Left ventricle myocardium superior (tissue), 1 donor: ENCODE measurements at places on chromosomes 13 and 19.

DNA sequence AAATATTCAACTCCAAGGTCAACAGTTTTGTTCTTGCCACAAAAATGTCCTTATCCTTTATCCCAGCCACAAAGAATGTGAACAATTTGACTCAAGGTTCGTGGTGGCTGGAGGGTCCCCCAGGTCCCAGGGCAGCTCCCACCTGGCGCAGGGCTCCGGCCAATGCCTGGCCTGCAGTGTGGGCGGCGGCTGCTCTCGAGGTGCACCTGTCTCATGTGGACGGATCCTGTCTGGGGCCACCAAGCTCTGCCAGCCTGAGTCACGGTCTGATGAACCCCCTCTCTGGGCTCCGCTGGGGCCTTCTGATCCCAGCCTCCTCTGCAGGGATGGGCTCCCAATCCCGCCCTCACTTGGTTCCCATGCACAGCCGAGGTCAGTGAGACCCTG is 49.4 kb downstream of the GAS6 start:
- DNase-seq: no peak

GRCh38 chr13:33976965-33977364 is 159.0 kb downstream of the RFC3 start:
- DNase-seq: no peak

- DNase-seq: no peak
These were observed 108.5 kb downstream of the PTPRS start for GRCh38 chr19:5231857-5232678.

DNA sequence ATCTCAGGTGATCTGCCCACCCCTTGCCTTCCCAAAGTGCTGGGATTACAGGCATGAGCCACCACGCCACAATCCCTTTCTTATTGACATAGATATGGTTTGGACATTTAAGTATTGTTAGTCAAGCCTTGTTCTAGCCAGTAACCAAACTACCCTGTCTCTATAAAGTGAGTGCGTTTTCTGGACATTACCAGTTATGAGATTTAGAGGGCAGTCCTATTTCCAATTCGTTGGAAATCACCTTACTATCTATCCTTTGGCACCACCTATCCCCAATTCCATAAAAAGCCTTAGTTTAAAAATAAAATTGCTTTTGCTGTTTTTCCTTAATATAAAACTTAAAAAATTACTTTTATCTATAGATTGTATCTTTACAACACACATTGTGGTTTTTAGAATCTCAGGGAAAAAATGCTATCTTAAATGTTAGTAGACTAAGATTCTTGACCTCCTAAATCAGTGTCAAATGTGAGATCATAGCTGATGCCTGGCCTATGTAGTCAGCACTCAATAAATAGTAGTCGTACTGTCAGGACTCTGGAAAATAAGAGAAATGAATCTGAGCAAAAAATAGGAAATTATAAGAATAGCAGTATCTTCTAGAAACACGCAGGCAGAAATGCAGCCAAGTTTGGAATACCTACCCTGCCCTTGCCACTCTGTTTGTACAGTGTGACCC is 57.0 kb downstream of the NUFIP1 start:
- DNase-seq: no peak

GRCh38 chr13:99000137-99000536 is 22.3 kb upstream of the DOCK9 start:
- DNase-seq: no peak

DNA sequence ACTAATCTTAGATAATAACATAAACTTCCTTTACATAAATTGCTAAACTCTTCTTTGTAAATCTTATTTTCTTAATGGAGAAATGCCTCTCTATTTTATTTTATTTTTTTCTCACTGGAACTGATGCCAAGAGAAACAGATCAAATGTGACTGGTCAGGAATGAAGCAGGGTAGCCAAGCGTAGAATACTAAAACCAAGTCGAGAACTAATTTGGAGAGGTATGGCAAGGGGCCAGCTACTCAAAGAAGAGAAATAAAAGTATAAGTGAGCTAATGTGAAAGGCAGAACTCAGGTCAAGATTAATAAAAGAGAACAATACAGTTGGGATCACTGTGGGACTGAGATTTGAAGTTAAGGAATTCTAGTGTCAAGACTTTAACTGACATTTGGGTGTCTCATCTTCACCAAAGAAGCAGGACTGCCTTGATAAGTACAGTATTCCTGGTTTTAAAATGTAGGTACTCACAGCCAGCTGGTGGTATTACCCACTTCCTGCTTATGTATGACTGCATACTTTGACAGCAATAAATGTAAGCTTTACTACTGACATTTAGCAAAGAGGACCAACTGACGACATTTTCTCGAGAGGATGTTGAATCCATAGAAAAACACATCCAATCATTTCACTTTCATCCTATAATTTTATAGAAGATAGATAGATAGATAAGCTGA is 1192.2 kb downstream of the EFNB2 start:
- DNase-seq: no peak

DNA sequence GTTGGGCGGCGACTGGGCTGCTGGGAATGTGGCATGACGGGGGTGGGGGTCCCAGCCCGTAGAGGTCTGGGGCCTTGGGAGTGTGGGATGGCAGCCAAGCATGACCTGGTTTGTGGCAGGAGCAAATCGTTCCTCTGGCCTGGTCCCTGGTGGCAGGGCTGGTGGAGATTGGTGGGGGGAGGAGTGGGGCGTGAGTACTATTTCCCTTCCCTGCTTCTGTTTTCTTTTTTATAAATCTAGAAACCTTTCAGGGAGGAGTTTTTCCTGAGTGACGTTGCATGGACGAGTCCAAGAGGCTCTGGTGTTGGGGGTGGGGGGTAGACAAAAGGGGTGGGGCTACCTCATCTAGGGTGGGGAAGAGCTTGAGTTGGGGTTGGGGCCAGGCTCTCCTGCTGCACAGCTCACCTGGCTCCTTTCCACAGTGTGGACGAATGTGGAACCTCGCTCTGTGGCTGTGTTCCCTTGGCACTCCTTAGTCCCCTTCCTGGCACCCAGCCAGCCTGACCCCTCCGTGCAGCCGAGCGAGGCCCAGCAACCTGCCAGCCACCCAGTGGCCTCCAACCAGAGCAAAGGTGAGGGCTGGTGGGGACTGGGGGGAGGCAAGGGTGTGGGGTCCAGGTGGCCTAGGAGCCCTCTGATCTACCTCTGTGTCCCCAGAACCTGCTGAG is 15.4 kb upstream of the PRR19 start:
- DNase-seq: peak; percentile 78

GRCh38 chr13:91318886-91319285 is 28.6 kb upstream of the MIR17HG start:
- no peak for DNase-seq

GRCh38 chr13:85427416-85427815 is 371.8 kb downstream of the SLITRK6 start:
- DNase-seq: no peak

DNA sequence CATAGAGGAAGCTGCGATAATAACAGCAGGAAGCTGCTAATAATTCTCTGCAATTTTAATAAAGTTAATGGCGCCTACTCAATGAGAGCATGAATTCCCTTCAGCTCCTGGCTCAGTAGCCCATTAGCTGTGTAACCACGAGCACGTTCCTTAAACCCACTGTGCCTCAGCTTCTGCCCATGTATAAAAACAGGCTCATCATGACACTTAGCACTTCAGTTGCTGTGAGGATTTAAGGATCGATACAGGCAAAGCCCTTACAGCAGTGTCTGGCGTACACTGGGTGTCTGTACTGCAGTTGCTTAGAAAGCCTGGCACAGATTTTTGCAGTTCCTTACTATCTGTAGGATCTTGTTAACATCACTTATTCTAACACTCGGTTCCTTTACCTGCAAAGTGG is 673.4 kb upstream of the ARGLU1 start:
- DNase-seq: no peak

DNA sequence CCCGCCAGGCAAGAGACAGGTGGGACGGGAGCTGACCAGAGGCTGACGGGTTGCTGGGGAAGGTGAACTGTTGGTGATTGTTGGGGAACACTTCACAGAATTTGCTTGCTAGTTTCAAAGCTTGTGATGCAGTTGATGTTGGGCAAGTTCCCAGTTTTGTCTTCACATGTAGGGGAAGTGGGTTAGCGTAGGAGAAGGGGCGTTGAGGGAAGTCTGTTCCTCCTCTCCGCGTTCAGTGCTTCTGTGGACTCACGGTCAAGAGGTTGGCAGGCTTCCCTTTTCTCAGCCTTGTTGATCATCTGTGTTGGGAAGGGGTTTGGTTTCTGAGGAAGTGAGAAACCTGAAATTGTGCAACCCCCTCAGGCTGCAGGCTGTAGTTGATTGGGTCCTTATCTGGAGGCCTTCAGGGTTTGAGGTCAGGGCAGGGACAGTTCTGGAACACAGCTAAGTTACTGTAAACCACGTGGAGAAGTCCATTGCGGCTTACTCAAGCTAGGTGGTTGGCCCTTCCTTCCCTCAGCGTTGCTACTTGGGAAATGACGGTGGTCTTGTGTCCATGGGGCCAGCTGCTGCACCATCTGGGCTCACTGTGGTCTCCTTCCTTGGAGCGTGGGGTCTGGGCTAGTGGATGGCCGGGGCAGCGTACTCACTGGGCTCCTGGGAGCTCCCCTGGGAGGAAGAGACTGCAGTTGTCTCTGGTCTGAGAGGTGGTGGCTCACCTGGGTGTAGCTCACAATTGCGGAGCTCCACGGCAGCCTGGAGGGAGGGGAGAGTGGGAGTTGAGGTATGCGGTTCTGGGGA is 7.5 kb downstream of the RPS9 start:
- DNase-seq: peak; percentile 46

DNA sequence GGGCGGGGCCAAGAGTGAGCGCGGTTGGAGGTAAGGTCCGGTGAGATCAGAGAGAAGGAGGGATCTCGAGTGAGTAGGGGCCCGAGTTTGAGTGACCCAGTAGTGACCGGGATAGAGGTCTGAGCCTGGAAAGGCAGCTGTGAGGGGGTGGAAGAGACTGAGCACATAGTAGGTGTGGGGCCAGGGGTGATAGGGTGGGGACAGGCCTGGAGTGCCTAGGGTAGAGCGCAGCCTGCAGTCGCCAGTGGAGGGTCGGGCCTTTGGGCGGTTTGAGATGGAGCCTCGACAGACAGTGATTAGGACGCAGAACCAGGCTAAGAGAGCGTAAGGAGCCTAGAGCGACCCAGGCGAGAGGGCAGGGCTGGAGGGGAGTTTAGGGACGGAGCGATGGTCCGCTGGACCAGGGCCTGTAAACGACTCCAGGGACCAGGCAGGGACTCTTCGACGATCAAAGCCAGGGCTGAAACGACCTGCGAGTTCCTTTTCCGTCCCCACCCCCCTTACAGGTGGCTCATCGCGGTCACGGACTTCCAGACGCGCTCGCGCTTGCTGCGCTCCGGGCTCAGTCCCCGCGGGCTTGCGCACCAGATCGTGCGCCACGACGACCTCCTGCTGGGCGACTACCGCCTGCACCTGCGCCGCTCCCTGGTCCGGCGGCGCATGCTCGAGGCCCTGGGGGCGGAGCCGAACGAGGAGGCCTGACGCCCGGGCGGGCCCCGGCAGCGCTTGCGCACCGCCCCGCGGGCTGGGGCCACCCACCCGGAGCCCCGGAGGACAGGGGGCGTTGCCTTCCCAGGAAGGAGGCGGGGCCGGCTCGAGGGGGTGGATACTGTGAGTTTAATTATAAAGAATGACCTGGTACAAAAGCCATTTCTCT is 9.4 kb downstream of the C19orf81 start:
- DNase-seq: peak; percentile 68

- no peak for DNase-seq
These were observed 41.2 kb downstream of the CEP89 start for GRCh38 chr19:32930567-32930966.

GRCh38 chr19:16660763-16661479 is at the start of gene TMEM38A:
TMEM38A (plus strand) TSS chr19:16661139; CDS start chr19:16661218, 79 bp downstream.
- DNase-seq: peak; percentile 80

DNA sequence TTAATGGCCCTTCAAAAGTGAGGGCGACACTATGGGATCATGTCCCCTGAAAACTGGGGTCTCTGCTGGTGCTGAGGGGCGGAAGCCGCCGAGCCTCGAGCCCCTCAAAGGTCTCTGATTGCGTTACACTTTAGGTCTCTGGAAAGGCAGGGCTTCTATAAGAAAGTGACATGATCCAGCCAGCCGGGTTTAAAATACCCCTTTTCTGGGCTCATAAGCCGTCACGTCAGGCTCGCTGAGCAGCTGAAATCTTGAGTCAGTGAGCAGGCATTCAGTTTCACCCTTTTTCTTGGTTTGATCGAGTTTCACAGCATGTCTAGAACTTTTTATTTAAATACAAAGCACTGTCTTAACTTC is 600 bp upstream of the HMGB1 start:
- DNase-seq: no peak

DNA sequence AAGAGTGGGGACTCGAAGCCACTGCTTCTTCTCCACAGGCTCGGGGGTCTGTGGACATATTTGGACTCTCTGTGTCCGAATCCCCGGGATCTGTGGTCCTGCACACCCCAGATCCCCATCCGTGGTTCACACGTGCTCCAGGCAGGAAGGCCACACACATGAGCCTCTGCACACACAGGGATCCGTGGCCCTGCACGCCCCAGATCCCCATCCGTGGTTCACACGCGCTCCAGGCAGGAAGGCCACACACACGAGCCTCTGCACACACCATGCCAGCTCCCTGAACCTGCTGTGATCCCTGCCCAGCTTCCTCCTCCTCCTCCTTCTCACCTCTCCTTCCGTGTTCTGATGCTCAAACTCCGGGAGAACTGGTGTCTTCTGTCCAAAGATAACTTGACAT is 3.1 kb downstream of the TEX29 start:
- DNase-seq: no peak

- DNase-seq: no peak
These were observed 1386.6 kb upstream of the PCDH9 start for GRCh38 chr13:68616600-68617222.

- DNase-seq: no peak
These were observed 46.9 kb upstream of the SOX21 start for GRCh38 chr13:94759120-94759728.

GRCh38 chr13:30802953-30803478 is 67.7 kb downstream of the ALOX5AP start:
- peak; percentile 93 for DNase-seq

GRCh38 chr13:84290386-84290785 is 408.1 kb upstream of the SLITRK1 start:
- no peak for DNase-seq

GRCh38 chr13:24016046-24016445 is 118.7 kb upstream of the C1QTNF9B start:
- no peak for DNase-seq

DNA sequence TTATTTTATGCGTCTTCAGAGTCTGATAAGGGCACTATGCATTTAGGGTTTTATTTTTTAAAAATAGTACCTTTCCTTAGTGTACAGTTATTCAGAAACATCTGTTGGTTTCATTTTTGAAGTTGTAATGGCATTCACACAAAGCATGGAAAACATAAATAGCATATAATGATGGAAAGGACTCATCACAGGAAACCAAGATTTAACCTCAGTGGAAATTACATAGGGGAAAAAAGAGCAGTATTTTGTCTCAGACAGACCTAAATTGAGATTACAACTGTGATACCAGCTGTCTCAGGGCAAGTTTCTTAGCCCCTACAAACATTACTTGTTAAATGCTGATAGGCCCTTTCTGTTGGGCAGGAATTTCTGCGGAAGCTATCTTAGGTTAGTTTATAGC is 57.2 kb downstream of the NHLRC3 start:
- no peak for DNase-seq
